ENCODE measurements at places on chromosomes 2 and 18.

GRCh38 chr2:177728399-177728765 lies 335.8 kb downstream of the AGPS start:
- DNase-seq, result no peak

- no peak for DNase-seq
Observed at GRCh38 chr2:64586054-64586453, 61.9 kb downstream of the AFTPH start.

GRCh38 chr2:212915121-212915782 lies 236.2 kb downstream of the IKZF2 start:
- DNase-seq, result no peak

DNA sequence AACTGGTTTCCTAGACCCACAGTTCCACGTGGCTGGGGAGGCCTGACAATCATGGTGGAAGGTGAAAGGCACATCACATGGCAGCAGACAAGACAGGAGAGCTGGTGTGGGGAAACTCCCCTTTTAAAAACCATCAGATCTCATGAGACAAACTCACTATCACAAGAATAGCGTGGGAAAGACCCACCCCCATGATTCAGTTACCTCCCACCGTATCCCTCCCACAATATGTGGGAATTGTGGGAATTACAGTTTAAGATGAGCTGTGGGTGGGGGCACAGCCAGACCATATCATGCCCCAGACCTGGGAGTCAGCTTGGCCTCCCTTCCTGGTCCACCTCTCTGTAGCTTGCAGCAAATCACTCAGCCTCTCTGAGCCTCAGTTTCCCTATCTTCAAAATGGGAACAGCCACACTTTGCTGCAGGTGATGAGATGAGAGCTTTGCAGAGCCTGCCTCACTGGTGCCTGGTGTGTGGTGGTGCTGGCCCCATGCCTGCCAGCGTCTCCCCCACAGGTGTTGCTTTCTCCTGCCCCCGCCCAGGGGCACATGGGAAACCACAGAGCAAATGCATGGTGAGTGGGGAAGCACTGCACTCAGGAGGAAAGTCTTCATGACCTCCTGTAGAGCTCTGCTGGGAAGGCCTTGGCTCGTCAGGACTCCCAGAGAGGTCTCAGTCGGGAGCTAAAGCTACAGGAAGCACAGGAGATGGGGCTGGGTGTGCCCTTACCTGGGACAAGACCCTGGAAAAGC lies 31.1 kb downstream of the GREB1 start:
- no peak for DNase-seq

DNA sequence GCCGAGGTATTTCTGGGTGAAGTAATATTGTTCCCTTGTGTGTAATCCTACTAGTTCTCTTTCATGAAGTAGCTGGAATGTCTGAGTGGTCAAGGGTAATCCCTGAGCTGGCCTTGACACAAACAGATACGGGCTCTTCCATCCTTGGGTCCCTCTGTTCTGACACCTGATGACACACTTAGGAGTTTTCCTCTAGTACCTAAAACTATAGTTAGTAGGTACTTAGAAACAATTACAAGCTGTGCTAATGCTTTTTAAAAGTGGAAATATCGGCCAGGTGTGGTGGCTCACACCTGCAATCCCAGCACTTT lies 59.2 kb upstream of the IL1R1 start:
- DNase-seq, result no peak

DNA sequence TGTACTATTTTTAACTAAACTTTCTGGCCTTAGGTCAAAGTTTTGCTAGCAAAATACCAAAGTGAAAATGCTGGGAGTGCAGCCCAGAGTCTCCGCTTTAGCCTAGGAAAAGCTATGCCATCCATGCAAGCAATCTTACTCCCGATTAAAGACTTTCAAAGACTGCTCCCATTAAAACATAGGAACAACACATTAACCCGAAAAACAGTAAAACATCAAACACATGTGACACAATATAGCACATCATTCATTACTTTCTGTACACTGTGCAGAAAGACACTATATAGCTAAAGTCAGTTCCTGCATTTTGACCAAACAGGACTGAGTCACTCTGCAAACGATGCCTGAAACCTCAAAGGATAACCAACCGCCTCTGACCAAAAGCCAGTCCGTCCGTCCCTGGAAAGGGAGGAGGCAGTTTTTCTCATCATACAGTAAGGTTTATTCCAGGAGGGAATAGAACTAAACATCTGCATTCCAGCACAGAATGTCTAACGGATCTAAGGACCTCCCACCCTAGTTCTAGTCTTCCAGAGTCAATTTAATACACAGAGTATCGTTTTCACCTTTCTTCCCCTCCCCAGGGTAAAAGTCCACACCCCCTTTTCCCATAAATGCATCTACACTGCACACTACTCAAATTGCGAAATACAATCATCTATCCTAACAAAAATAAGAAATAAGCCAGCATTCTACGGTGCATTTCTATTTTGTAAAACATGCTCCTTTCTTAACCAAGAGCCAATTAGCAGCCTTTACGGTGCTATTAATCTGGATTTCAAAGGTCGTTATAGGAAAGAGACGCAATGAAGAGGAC lies 1.7 kb downstream of the ROCK2 start:
- DNase-seq, result peak; percentile 77

GRCh38 chr2:129861666-129862288 lies 117.7 kb upstream of the RAB6C start:
- no peak for DNase-seq

GRCh38 chr18:43539862-43540261 lies 262.6 kb upstream of the SYT4 start:
- peak; percentile 18 for DNase-seq

DNA sequence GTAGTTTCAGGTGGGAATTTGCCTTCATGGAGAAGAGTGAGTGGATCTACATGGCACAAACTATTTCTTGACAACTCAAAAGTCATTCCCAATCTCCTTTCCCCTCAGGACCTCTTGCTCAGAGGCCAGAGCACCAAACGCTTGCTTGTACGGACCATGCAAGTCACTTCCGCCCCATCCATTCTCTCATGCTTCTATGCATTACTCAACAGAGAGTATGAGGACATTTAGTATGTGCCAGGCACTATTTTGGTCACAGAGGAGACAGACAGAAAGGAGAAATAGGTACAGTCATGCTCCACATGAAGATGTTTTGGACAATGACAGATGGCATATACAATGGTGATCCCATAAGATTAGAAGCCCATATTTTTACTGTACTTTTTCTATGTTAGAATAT lies 117.5 kb downstream of the ACTR3 start:
- no peak for DNase-seq

DNA sequence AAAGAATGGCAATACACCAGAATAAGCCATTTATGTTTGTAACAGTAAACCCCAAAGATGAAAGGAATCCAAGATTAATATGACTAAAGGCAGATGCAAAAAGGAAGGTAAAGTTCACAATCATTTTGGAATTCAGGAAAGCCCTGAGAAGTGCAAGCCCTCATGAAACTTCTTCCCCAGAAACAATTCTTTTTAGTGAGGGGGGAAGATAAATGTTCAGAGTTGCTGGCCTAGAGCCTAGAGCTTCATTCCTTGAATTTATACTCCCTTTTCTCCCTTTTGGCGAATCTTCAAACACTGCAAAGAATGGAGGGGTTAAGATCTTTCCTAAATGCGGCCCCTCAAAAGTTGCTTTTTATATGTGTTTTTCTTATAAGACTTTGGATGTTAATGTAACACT lies 368.8 kb downstream of the MEIS1 start:
- DNase-seq, result no peak

GRCh38 chr18:23232331-23232730 lies 97.0 kb downstream of the CABLES1 start:
- DNase-seq, result no peak

DNA sequence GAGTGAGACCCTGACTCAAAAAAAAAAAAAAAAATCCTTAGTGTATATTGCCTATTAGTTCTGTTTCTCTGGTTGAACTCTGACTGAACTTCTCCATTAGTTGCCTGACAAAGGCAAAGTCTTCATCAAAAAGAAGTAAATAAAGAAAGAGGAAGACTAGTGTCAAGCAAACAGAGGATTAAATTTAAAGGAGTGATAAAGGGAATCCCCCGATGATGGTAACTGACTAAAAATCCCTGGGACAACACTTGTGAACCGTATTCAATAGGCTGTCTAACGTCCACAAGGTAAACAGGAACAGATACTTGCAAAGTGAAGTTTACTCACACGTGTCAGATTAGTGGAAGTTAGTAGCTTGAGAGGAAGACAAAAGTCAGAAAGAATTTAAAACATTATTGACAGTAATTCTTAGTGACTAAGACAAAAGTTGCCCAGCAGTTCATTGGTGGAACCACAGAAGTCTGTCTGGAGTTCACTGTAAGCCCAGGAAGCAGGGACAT lies 26.2 kb upstream of the SPOPL start:
- no peak for DNase-seq

GRCh38 chr2:232789082-232789481 lies 12.7 kb upstream of the KCNJ13 start:
- no peak for DNase-seq

Measured in brain microvascular endothelial cell (primary cell).